ENCODE measurements at places on chromosomes 7 and 10. TPM values are rescaled to one million over a fixed set of nuclear protein-coding genes. Genes with fewer than 3 reads are reported as not detected.

DNA sequence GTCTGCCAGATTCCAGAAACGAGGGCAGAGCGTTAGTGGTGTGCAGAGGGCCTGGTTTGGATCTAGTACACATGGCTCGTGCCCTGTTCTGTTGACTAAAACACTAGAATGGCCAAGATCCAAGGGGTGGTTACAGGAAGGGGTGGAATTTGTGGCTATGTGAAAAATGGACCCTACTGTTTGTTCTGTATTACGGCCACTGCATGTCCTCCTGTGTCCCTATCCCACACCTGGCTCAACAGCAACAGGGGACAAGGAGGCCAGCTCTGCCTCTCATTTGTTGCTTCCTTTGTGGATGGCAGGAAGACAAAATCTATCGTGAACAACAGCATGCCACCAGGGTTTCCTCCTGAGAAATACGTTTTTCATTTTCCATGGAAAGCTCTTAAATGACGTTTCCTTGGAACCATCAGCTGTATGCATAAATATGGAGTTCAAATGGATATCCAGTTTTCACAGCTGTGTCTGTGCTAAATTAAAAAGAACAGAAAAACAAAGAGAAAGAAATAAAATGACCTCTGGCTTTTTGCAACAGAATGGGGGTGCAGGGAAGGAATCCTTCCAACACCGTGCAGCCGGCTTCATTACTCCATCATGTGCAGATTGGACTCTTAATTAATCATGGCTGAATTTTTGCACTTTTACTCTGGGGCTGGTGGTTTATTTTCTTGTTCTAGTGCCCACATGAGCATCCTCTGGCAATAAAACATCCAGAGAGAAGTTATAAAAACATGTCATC lies 318.9 kb downstream of the CXCL12 start:
- DNase-seq = no peak

DNA sequence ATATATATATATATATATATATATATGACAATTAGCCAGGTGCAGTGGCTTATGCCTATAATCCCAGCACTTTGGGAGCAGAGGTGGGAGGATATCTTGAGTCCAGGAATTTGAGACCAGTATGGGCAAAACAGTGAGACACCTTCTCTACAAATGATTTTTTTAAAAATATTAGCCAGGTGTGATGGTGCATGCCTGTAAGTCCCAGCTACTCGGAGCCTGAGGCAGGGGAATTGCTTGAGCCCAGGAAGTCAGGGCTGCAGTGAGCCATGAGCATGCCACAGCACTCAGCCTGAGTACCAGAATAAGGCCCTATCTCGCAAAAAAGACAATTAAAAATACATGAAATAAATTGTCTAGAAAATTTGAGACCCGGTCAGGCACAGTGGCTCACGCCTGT lies 47.2 kb upstream of the MSRB2 start:
- no peak for DNase-seq

DNA sequence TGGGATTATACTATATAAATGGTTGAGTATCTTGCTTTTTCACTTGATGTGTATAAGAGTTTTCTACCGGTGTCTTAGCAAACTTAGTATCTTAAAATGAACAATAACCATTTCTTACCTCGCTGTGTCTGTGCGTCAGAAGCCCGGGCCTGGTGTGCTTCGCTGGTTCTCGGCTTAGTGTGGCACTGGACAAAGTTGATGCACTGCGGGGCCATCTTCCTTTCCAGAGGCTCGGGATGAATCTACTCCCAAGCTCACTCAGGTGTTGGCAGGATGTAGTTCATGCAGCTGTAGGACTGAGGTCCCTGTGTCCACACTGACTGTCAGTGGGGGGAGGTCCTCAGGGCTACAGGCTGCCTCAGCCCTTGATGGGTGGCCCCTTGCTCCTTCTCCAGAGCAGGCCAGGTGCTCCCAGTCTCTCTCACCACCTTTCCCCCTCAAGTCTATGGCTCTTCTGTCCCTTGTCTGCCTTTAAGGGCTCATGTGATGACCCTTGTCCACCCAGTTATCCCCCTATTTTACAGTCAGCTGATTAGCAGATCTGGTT lies 227.8 kb downstream of the GLRX3 start:
- no peak for DNase-seq

DNA sequence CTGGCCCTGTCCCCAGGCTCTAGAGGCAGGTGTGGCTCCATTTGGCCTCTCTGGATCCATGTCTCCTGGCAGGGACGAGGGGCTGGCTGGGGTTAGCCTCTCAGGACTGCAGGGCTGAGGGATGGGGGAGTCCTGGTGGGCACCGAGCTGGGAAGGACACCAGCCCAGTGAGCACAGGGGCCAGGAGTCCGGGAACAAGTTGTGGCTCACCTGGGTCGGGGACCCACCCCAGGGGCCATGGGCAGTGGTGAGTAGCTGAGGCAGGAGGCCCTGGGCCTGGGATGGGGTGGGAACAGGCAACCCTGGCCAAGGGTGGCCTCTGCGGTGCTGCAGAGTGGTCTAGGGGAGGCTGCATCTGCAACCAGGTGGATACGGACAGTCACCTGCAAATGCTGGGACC lies 24.1 kb downstream of the ANTXRL start:
- no peak for DNase-seq

GRCh38 chr7:17030559-17030958 lies 148.8 kb upstream of the AGR3 start:
- DNase-seq = no peak

DNA sequence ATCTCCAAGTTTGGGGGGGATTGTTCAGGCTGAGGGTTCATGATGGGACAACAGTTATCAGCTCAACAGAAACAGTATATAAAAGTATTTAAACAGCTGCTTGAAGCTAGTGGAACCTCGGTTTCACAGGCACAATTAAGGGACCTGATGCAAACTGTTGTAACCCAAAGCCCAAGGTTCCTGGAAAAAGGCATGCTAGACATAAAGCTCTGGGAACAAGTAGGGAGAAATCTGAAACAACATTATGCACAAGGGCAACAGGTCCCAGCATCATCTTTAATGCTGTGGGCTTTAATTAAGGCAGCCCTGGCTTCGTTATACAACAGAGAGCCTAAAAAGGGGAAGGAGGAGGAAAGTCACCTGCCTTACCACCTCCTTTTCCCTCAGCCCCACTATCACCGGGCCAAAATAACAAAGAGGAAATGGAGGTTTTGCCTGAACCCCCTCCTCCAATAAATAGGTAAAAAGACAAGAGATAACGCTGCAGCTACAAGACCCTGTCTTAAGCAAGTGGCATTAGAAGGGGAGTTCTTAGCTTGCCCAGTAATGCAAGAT lies 83.2 kb upstream of the GPR22 start:
- no peak for DNase-seq

- DNase-seq = no peak
Measured at GRCh38 chr7:83201355-83201754, 38.7 kb upstream of the PCLO start.

DNA sequence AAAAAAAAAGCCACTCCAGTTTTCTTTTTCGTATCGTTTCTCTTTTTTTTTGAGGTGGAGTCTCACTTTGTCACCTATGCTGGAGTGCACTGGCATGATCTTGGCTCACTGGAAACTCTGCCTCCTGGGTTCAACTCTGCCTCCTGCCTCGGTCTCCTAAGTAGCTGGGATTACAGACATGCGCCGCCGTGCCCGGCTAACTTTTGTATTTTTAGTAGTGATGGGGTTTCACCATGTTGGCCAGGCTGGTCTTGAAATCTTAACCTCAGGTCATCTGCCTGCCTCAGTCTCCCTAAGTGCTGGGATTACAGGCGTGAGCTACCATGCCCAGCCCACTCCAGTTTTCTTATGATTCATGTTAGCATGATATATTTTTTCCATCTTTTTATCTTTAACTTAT lies 92.7 kb downstream of the ANKRD61 start:
- no peak for DNase-seq

DNA sequence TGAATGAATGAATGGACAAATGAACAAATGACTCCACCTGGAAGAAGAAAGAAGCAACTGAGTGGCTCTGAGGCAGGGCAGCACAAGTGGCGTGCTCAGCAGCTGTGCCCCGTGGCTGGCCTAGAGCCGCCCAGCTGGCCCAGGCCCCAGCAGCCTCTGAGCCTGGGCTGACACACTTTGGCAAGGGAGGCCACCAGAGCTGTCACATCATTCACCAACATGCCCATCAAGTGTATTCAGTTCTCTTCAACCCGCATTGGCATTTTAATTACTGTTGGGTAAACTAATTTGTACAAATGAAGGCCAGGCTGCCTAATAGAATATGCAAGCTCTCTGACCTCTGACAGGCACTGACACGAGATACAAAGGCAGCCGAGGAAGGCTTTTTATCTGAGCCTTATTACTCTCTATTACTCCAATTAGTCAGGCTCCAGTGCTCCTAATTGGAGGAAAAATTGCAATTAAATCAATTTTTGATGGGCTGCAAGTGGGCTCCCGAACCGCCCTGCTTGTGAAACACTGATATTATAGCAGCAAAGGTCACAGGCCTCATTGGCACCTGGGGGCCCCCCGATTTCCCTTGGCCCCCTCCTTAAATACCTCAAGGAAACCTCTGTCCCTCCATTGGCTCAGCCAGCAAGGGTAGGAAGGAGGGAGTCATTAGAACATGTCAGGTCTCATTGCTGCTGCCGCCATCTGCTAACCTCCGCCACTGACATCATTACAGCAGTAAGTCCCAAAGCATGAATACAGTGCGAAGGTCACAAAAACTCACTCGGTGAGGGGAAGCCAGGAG lies 41.9 kb downstream of the DPCD start:
- no peak for DNase-seq

GRCh38 chr7:14505906-14506305 lies 396.6 kb downstream of the DGKB start:
- no peak for DNase-seq

DNA sequence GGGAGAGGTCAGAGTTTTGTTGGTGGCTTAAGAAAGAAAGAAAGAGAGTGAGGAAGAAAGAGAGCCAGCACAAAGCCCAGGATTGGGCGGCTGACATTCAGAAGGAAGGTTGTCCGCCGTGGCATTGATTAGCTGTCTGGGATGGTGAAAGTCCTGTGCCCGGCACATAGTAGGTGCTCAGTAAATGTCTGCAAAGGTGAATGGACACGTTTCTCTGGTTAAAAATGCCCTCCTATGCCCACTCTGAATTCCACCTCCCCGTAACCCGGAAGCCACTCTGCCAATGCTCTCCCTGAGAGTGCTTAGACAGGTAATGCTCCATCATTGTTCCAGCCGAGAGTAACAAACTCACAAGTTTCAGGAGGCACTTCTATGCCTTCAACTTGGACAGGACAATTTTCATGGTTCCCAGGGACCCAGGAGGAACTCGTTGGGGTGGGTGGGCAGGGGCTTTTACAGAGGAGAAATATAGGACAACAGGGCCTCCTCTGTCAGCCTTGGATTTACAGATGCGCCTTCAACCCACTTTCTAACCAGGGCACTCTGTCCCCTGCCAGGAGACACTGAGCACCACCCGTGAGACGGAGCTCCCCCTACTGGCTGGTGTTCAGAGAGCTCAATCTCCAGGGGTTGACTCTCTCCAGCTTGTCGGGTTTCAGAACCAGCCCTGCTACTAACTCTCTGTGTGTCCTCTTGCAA lies 411.5 kb upstream of the ZMIZ1 start:
- DNase-seq = peak; percentile 49

GRCh38 chr7:153354071-153354470 lies 594.5 kb downstream of the ACTR3B start:
- no peak for DNase-seq

GRCh38 chr7:122485856-122486255 lies 181.3 kb upstream of the FEZF1 start:
- no peak for DNase-seq

GRCh38 chr7:155289107-155289506 lies 8.6 kb upstream of the INSIG1 start:
- no peak for DNase-seq

GRCh38 chr7:150858236-150859197 lies 6.2 kb downstream of the AOC1 start:
- DNase-seq = no peak

DNA sequence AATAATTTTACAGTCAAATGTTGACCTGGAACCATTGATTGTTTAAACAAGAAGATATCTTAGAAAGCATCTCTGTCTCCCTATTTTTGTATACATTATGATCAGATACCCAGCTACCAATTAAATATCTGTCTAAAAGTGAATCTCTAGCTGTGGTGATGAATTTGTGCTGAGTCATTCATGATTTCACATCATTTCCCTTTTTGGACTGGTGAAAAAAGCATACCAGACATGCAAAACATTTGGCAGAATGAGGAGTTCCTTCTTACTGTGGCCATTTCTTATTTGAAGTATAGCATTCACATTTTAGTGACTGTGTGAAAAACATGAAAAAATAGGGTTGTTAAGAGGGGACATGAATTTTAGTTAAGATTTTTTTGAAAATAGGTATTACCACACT lies 98.0 kb upstream of the GATA3 start:
- no peak for DNase-seq

DNA sequence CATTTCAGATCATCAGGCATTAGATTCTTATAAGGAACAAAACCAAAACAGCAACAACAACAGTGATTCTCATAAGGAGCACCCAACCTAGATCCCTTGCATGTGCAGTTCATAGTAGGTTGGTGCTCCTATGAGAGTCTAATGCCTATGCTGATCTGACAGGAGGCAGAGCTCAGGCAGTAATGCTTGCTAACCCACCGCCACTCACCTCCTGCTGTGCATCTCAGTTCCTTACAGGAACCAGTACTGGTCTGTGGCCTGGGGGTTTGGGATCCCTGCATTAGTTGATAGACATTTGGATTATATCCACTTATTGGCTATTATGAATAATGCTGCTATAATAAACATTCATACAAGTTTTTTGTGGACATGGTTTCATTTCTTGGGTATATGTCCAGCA lies 14.0 kb downstream of the MKLN1 start:
- DNase-seq = no peak

DNA sequence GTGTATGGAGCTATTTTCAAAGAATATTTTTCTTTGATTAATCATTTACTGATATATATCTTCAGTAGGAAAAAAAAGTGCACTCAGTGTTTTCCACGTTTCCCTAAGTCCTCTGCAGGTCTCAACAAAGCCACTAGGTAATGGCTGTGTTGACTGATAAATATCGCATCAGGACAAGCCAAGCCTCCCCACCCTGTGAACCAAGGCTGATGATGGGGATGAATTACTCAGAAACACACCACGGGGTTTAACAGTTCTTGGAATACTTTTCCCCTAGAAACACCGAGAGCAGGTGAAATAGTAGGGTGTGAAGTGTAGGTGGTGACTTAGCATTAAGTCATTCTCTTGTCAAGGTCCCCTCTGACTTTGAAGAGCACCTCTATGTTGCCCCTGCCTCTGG lies 423.5 kb upstream of the IGFBP3 start:
- DNase-seq = no peak

GRCh38 chr10:63866075-63866746 lies 345.0 kb downstream of the REEP3 start:
- peak; percentile 16 for DNase-seq

GRCh38 chr7:116525298-116525912 lies 569 bp downstream of the CAV1 start:
- peak; percentile 10 for DNase-seq

The TMEM225B gene
- 1.3 TPM for total RNA-seq

The GPR26 gene
- not detected for total RNA-seq

The LRRN3 gene
- 28.0 TPM for total RNA-seq

The GDF2 gene
- total RNA-seq = not detected

The PAX4 gene
- total RNA-seq = not detected

The MEOX2 gene
- not detected for total RNA-seq

The TBX20 gene
- 0.11 TPM for total RNA-seq

The METTL27 gene
- 0.90 TPM for total RNA-seq

The UBE2D4 gene
- 12.6 TPM for total RNA-seq

The CRHR2 gene
- not detected for total RNA-seq

The TMEM273 gene
- 58.4 TPM for total RNA-seq

The TUBB8 gene
- total RNA-seq = not detected

The KEL gene
- 0.78 TPM for total RNA-seq
